Muscle of leg (tissue), 16 donors: ENCODE measurements at places on chromosomes 7 and 10. TPM values are rescaled to one million over a fixed set of nuclear protein-coding genes. Genes with fewer than 3 reads are reported as not detected.

GRCh38 chr7:49789736-49790135, 16.3 kb downstream of the VWC2 start:
- no peak for DNase-seq

GRCh38 chr10:6215683-6216484, 13.2 kb downstream of the PFKFB3 start:
- DNase-seq: no peak

FEZF1 gene
- total RNA-seq: not detected

GRCh38 chr7:35550831-35551230, 144.1 kb downstream of the HERPUD2 start:
- DNase-seq: no peak

DNA sequence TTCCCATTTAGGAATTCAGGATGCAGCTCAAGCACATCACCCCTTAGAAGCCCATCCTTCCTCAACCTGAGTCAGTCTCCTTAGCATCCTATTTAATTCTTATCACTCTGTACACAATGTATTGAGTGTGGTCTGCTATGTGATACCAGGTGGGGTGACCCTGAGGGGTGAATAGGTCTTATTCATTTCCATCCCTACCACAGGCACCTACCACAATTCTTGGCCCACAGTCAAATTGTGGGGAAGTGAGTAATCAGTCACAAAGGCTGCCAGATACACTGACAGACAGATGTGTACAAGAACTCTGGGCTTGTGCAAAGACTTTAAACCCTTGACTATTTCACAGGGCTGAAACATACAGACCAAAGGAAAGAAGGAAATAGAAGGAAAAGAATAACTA, 560.5 kb downstream of the PARD3 start:
- no peak for DNase-seq

NPTX2 gene
- total RNA-seq: 7.3 TPM

- no peak for DNase-seq
These were observed 8.7 kb downstream of the INMT start for GRCh38 chr7:30760514-30761213.

GRCh38 chr10:32905466-32905865, 52.6 kb downstream of the ITGB1 start:
- DNase-seq: no peak

DNA sequence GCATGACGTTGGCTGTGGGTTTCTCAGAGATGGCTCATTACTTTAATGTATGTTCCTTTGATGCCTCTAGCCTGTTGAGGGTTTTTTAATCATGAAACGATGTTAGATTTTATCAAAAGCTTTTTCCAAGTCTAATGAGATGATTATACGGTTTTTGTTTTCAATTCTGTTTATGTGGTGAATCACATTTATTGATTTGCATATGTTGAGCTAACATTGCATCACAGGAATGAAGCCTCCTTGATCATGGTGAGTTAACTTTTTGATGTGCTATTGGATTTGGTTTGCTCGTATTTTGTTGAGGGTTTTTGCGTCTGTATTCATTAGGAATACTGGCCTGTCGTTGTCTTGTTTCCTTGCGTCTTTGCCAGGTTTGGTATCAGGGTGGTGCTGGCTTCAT, 52.3 kb upstream of the PTPN12 start:
- DNase-seq: no peak

DNA sequence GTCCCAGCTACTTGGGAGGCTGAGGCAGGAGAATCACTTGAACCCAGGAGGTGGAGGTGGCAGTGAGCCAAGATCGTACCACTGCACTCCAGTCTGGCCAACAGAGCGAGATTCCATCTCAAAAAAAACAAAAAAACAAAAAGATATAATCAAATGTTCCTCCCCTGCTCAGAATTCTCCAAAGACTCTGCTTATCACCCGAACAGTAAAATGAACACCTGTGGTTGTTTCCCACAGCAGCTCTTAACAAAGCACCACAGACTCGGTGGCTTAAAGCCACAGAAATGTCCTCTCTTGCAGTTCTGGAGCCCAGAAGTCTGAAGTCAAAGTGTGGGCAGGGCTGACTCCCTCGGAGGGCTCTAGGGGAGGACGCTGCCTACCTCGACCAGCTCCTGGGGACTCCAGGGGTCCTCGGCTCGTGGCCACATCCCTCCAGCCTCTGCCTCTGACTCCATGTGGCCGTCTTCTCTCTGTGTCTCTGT, 4.1 kb upstream of the INTS1 start:
- DNase-seq: no peak
